Smooth muscle cell of the pulmonary artery (primary cell): ENCODE measurements at places on chromosomes 12 and 14. TPM values are rescaled to one million over a fixed set of nuclear protein-coding genes. Genes with fewer than 3 reads are reported as not detected.

The DAO gene
- total RNA-seq, result not detected in 2 replicates

The CIROP gene
- total RNA-seq, result 0.13 TPM in 1 of 2 replicates, not detected in the other

The LRRK2 gene
- 5.1 and 12.3 TPM in 2 replicates for total RNA-seq

The NRIP2 gene
- total RNA-seq, result 0.07 TPM in 1 of 2 replicates, not detected in the other

The RFC5 gene
- 6.0 and 12.2 TPM in 2 replicates for total RNA-seq

The TCL1B gene
- not detected in 2 replicates for total RNA-seq

The TSPAN11 gene
- 0.07 and 0.13 TPM in 2 replicates for total RNA-seq

The LRP1 gene
- 1,272 and 1,561 TPM in 2 replicates for total RNA-seq

The SOAT2 gene
- not detected in 2 replicates for total RNA-seq

The BCL11B gene
- under 0.01 TPM in 2 replicates for total RNA-seq

The PTMS gene
- 45.0 and 47.1 TPM in 2 replicates for total RNA-seq

The OR4K5 gene
- not detected in 2 replicates for total RNA-seq

The GDF3 gene
- not detected in 2 replicates for total RNA-seq

The HHIPL1 gene
- 15.0 and 24.1 TPM in 2 replicates for total RNA-seq

The OTOGL gene
- 0.07 and 0.39 TPM in 2 replicates for total RNA-seq

The ENDOU gene
- total RNA-seq, result 0.40 and 0.52 TPM in 2 replicates

The SLC39A2 gene
- not detected in 2 replicates for total RNA-seq

The FLRT2 gene
- 7.9 and 29.4 TPM in 2 replicates for total RNA-seq

The CLEC4C gene
- total RNA-seq, result not detected in 2 replicates

The PLEKHH1 gene
- 0.20 and 0.36 TPM in 2 replicates for total RNA-seq

The DDX11 gene
- total RNA-seq, result 5.6 and 6.6 TPM in 2 replicates

The NT5DC3 gene
- total RNA-seq, result 8.3 and 12.8 TPM in 2 replicates

The GPR132 gene
- 0.03 and 0.26 TPM in 2 replicates for total RNA-seq

The WSCD2 gene
- total RNA-seq, result not detected in 2 replicates

The PEX5 gene
- total RNA-seq, result 30.8 and 37.3 TPM in 2 replicates

The KRT80 gene
- total RNA-seq, result 0.65 and 0.83 TPM in 2 replicates

The ITGA7 gene
- 77.4 and 184 TPM in 2 replicates for total RNA-seq

The RAP1B gene
- 168 and 263 TPM in 2 replicates for total RNA-seq

The DLK1 gene
- not detected in 2 replicates for total RNA-seq

The RASSF9 gene
- total RNA-seq, result 1.5 and 3.9 TPM in 2 replicates

The FGD6 gene
- 4.2 and 9.8 TPM in 2 replicates for total RNA-seq

The EPYC gene
- not detected in 2 replicates for total RNA-seq

The POTEG gene
- total RNA-seq, result not detected in 2 replicates

The TGM1 gene
- 0.65 and 1.5 TPM in 2 replicates for total RNA-seq

The CCDC197 gene
- not detected in 2 replicates for total RNA-seq

The DNAJC22 gene
- total RNA-seq, result 0.20 and 2.1 TPM in 2 replicates

The JPH4 gene
- total RNA-seq, result not detected in 2 replicates

The SLC25A47 gene
- 0.07 TPM in 1 of 2 replicates, not detected in the other for total RNA-seq

The BDKRB1 gene
- total RNA-seq, result 0.91 and 1.3 TPM in 2 replicates

The SLC25A21 gene
- total RNA-seq, result 0.26 and 0.39 TPM in 2 replicates

The IL22 gene
- total RNA-seq, result not detected in 2 replicates

The RPL10L gene
- total RNA-seq, result not detected in 2 replicates

The CYP46A1 gene
- total RNA-seq, result 0.33 and 0.43 TPM in 2 replicates

The TDRD9 gene
- 1.3 and 8.5 TPM in 2 replicates for total RNA-seq

The SPTB gene
- total RNA-seq, result 0.13 TPM in 1 of 2 replicates, not detected in the other

The MLH3 gene
- total RNA-seq, result 22.0 and 26.3 TPM in 2 replicates

The VWF gene
- 0.92 and 1.2 TPM in 2 replicates for total RNA-seq

The IFNG-AS1 gene
- 0.07 TPM in 1 of 2 replicates, not detected in the other for total RNA-seq

The PZP gene
- total RNA-seq, result not detected in 2 replicates
